ENCODE measurements at places on chromosomes 1 and 21.

GRCh38 chr1:118987468-118988185 is 516 bp downstream of the TBX15 start:
- peak; percentile 58 for DNase-seq

DNA sequence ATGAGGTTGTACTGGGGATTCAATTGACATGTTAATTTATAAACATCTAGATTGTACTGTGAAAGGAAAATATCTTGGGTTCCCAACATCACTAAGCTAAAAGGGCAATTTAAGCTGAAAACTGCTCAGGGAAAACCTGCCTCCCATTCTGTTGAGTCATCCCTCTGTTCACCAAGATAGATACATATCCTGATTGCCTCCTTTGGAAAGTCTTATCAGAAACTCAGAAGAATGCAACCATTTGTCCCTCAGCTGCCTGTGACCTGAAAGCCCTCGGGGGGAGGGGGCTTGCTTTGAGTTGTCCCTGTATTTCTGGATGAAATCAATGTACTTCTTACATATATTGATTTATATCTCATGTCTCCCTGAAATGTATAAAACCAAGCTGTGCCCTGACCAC is 187.0 kb upstream of the ETV3 start:
- no peak for DNase-seq

- no peak for DNase-seq
Observed at GRCh38 chr1:208061632-208062031, 150.7 kb upstream of the CD34 start.

- no peak for DNase-seq
Observed at GRCh38 chr1:3745071-3745470, 7.2 kb upstream of the CCDC27 start.

GRCh38 chr1:168636642-168637111 is 60.3 kb downstream of the XCL1 start:
- DNase-seq, result peak; percentile 82

DNA sequence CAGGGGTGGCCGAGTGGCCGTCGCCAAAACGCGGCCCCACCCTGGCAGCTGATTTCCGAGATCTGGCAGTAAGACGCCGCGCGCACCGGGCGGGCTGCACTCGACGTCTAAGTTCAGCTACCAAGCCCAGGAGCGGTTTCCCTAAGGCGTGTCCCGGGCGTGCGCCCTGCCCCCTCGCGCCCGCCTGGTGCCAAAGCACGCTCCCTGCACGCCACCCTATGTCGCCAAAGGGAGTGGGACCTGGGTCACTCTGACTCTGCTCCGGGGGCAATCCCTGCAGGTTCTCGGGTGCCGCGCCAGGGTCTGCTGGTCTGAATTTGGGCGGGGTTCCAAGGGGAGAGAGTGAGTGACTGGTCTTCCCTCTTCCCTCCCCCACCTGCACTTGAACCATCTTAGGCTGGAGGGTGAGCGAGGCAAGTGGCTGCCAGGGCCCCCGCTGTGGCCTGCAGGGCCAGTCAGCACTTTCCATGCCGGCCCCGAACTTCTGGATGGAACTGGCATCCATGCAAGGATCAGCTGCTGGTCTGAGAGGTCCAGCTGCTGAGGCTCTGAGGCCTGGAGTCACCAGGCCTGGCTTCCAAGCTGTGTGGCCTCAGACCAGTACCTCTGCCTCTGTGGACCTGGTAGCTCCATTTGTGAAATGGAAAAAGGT is at the start of gene LRRC38:
Gene LRRC38 (minus strand): TSS at position 109 of the 652 bp plus-strand sequence. CDS start 410 bp downstream, outside the sequence.
- no peak for DNase-seq

- no peak for DNase-seq
Observed at GRCh38 chr1:112344754-112345423, 51.1 kb upstream of the CTTNBP2NL start.

- peak; percentile 49 for DNase-seq
Observed at GRCh38 chr1:48944811-48945210, 168.1 kb upstream of the BEND5 start.

GRCh38 chr1:235990330-235990795 is 74.5 kb downstream of the NID1 start:
- DNase-seq, result no peak

- DNase-seq, result no peak
Observed at GRCh38 chr1:115475252-115475651, 137.2 kb upstream of the NGF start.

DNA sequence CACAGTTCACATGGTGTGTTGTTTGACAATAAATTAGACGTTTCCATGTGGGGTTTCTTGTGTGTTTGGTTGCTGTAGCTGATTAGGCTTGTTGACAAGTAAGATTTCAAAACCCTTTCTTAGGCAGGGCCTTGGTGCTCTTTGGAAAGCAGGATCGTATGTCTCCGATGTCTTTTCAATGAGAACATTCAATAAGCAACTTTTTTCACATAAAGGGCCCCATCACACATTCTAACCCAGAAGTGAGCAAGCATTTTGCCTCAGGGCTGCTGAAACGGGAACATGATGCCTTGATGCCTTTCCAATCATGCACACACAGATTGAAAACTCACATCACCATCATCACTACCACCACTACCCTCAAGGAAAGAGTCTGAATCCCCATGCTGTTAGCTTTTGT is 33.1 kb downstream of the LPAR3 start:
- no peak for DNase-seq

DNA sequence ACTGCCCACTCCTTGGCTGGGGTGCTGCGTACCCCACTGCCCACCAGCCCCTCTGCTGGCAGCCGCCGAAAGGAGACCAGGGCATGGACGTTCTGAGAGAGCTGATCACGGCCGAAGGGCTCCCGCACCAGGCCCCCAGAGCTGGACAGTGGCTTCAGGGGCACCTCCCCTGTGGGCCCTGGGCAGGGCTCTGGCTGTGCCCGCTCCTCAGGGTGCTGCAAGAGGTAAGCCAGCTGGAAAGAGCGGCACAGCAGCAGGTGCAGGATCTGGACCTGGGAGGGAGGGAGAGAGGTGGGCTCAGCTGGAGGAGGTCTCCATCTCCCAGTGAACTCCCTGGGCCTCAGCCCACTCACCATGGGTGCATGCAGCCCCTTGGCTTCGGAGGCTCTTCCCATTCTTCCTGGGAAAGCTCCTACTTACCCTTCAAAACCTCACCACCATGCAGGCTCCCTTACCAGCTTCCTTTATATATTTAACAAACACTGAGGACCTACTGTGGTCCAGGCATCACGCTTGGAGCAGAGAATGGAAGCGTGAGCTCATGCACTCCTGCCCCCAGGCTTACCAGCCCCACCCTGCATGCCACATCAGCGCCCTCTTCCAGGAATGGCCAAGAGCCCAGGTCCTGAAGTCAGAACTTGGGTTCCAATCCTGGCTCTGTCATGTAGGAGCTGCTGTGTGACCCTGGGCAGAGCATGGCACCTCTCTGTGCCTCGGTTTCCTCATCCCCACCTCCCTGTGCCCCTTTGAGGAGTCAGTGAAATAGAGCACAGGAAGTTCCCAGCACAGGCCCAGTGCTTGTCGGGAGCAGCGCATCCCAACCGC is 6.8 kb upstream of the KIF17 start:
- DNase-seq, result no peak

GRCh38 chr1:81827942-81828341 is 27.2 kb downstream of the ADGRL2 start:
- no peak for DNase-seq

DNA sequence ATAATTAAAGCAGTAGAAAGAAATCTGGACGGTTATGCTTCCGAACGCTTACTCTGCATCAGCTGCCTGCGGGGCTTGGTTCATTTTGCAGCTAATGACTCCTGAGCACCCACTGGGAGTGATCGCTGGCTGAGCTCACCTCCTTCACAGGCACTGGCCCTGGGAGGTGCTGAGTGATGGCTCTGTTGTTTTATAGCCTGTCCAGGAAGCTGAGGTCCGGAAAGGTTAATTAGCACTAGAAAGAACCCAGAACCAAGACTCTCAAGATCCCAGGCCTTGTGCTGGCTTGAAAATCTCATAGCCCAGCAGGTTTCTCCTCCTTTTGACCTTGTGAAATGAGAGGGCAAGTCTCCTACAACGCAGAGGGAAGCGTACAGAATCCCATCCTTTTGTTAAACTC is 226.2 kb downstream of the AJAP1 start:
- DNase-seq, result no peak

DNA sequence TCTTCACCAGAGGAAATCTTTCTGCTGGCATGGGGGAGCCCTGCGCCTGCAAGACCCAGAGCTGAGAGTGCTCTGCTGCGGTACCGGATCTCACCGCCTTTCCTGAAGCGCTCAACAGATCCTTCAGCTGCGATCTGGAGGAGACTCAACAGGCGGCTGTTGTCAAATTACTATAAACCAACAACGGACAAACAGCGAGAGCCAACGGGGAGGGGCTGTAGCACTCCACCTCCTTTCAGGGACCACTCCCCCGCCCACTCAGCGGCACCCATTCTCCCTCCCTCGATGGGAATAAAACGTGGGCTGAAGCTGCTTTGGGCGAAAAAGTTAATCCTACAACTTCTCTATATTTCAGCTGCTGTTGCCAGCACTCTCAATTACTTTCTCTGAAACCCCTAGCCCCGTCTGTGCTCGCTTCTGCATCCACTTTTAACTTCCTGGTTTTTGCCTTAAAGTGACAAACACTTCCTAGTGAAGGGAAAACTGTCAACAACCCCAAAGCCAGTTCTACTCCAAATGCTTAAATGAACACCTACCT is at the start of gene FMO5:
Gene FMO5 (minus strand): TSS at position 147 of the 538 bp plus-strand sequence. CDS start 310 bp downstream, outside the sequence.
- peak; percentile 50 for DNase-seq

DNA sequence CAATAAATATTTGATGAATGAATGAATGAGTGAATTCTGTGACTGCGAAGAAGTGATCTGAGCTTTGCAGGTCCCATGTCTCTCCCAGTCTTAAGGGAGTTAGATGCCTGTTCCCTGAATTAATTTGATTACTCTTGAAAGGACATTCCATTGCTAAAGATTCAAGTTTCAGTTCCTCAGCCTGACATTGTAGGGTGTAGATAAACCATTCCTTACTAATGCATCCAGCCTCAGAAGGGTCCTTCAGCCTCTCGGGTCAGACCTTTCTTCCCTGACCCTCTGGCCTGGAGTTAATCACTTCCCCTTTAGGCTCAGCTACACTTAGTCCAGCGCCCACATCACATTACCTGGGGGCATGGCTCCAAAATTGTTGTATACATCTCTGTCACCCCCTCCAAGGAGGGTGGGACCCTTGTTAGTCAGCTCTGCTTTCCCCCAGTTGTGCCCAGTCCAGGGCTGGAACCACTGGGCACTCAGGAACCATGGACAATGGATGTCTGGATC is 2.6 kb downstream of the INSRR start:
- DNase-seq, result no peak

- no peak for DNase-seq
Observed at GRCh38 chr1:159799446-159799985, 2.6 kb upstream of the FCRL6 start.

DNA sequence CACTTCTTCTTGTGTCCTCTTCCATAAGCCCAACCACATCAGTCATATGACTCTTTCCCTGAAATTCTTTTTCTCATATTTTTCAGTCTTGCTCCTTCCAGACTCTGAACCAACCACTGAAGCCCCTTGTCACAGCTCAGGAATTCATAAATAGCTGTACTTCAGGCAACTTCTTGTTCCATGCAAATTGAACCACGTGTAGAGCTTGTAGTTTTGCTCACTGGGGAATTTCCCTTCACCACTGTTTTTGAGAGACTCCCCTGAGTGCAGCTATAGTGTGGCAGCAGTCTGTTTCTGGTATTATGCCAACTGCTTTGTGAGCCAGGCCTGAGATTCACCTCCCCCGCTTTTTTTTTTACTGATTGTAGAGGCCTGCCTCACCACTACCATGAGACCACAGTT is 150.3 kb upstream of the SPAG17 start:
- DNase-seq, result peak; percentile 94

DNA sequence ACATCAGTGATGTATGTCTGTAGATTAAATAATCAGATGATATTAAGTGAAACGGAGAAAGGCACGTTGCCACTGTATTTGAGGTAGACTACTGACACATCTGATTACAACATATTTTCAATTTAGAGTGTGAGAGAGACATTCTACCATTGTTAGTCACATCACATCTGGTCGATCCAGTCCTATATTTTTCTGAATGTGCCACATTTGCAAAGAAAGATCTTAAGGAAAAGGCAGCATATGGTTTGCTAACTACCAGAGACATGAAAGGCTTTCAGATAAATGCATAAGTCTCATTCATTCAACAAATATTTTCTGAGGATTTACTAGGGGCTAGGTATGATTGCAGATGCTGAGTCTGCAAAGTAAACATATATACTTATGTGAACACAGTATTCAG is 114.3 kb upstream of the RUNX1 start:
- peak; percentile 27 for DNase-seq

DNA sequence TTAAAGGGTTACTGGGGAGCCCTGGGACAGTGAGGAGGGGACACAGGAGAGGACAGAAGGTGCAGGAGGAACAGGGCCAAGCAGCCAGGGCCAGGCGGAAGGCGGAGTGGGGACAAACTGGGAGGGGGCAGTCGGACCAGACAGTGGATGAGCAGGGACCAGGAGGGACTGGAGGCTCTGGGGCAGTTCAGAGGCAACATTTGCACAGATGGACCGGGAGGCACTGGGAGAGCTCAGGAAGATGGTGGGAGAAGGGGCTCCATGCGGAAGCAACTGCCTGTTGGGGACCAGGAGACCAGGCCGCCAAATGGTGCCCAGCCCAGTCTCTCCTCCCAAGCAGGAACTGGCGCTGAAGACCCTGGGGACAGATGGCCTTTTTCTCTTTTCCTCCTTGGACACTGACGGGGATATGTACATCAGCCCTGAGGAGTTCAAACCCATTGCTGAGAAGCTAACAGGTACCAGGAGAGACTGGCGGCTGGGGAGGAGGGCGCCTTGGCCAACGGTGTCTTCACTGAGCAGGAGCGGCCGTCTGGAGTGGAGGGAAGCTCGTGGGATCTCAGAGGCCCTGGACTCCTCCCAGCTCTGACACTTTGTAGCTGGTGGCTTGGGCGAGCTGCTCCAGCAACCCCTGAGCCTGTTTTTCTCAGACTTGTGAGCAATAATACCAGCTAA is 847 bp downstream of the SELENON start:
- peak; percentile 15 for DNase-seq

DNA sequence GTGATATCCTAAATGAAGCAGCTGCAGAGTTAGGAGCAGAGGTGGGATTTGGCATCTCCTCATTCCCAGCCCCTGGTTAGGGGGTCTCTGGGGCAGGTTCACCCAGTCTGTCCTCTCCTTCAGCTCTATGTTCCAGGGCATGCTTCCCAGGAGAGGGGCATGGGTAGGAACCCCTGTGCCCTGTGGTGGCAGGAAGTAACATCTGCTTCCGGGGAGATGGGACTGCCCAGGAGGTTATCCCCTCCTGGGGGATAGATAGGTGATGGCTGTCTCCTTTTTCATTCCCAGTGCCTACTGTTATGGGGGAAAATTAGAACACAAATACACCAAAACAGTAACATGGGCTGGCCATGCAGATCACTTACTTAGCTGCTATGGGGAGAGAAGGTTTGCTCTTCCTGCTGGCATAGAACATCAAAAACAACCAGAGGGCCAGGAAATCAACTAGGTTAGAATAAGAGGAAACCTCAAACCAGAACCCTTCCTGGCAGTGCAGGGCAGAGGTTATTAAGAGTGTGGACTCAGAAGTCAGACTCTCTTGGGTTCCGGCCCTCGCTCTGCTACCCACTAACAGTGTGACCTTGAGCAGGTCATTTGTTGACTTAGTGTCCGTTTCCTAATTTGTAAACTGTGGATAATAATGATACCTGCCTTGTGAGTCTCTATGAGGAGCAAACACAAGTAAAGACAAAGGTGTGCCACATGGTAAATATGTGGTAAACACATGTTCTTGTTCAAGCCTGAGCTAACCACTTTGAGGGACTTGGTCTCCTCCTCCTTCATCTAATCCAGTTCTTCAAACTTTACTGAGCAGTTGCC is 157.8 kb upstream of the JUN start:
- no peak for DNase-seq
